ENCODE measurements at places on chromosomes 1 and 21.

DNA sequence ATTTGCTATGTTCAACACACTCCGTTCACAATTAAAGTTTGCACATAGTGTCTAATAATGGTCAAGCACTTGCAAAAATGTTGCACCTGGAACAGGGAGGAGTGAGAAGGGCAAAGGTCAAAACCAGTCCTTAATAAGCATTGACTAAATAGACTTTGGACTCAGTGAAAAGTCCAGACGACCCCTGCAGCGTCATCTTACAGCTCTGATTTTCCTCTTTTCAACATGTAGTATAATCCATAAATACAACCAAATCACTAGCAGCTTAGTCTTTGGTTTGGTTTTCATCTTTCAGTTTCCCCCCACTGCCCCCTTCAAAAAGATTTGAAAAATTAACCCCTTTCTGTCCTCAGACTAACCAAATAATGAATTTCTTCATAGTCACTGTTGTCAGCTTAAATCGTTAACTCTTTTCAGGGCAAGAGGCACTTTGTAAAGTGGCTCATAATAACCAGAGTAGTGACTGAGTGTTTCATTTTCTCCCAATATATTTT, 290.3 kb downstream of the PTPRC start:
- H3K4me3 ChIP-seq: no peak overlapping the region
- H3K27ac ChIP-seq: no peak overlapping the region
- DNase-seq: no peak
- no peaks in the 10 kb centered on the region for H3K36me3 ChIP-seq
- H3K4me1 ChIP-seq: no peaks in the 10 kb centered on the region

DNA sequence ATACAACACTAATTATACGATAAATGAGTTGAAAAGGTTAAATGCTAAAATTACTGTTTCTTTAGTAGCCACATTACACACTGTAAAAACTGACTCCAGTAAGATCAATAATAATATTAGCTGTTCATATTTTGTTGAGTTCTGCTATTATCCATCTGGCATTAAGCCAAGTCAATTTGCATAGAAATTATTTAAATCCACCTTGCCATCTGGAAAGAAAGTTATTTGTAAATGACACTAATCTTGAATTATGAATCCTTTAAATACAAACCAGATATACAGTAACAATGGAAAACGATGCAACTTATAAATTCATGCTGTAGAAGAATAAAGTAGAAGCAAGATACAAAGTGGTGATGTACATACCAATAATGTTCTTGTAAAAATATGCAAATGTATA, 81.4 kb upstream of the BCL10 start:
- no peaks in the 10 kb centered on the region for H3K27me3 ChIP-seq
- H3K4me3 ChIP-seq: no peak overlapping the region
- H3K27ac ChIP-seq: no peak overlapping the region
- no peaks in the 10 kb centered on the region for H3K36me3 ChIP-seq

GRCh38 chr1:114319418-114319817, 165.7 kb upstream of the SYT6 start:
- H3K27ac ChIP-seq: no peak overlapping the region
- H3K4me1 ChIP-seq: no peaks in the 10 kb centered on the region
- no peaks in the 10 kb centered on the region for H3K27me3 ChIP-seq
- DNase-seq: no peak
- H3K36me3 ChIP-seq: no peaks in the 10 kb centered on the region
- no peak overlapping the region for H3K4me3 ChIP-seq

- no peaks in the 10 kb centered on the region for H3K27me3 ChIP-seq
- DNase-seq: no peak
- no peaks in the 10 kb centered on the region for H3K4me1 ChIP-seq
These were observed 28.4 kb upstream of the TMEM125 start for GRCh38 chr1:43241413-43241836.

- H3K4me3 ChIP-seq: no peak overlapping the region
- H3K27ac ChIP-seq: no peak overlapping the region
- no peak for DNase-seq
- H3K36me3 ChIP-seq: no peaks in the 10 kb centered on the region
- H3K4me1 ChIP-seq: no peaks in the 10 kb centered on the region
- no peaks in the 10 kb centered on the region for H3K27me3 ChIP-seq
These were observed 60.4 kb downstream of the RAP1GAP start for GRCh38 chr1:21608798-21609197.

- no peaks in the 10 kb centered on the region for H3K4me1 ChIP-seq
- no peak overlapping the region for H3K4me3 ChIP-seq
- no peaks in the 10 kb centered on the region for H3K36me3 ChIP-seq
- H3K27me3 ChIP-seq: no peaks in the 10 kb centered on the region
These were observed 85.4 kb downstream of the APP start for GRCh38 chr21:26085127-26085526.

- no peak for DNase-seq
- H3K36me3 ChIP-seq: no peaks in the 10 kb centered on the region
- no peaks in the 10 kb centered on the region for H3K27me3 ChIP-seq
- no peaks in the 10 kb centered on the region for H3K4me1 ChIP-seq
- peak overlapping the region; percentile 49 for H3K27ac ChIP-seq
These were observed 232.0 kb upstream of the PLXNA2 start for GRCh38 chr1:208475951-208476845.

Measured in breast epithelium (tissue), 4 donors.